ENCODE measurements at places on chromosomes 1 and 21.

- DNase-seq, result no peak
Measured at GRCh38 chr1:68331117-68331865, 99.0 kb upstream of the WLS start.

GRCh38 chr1:31788825-31789256 lies 24.7 kb upstream of the ADGRB2 start:
- peak; percentile 60 for DNase-seq

- DNase-seq, result no peak
Measured at GRCh38 chr1:6859415-6860343, 74.4 kb downstream of the CAMTA1 start.

- no peak for DNase-seq
Measured at GRCh38 chr21:45200031-45200430, 87.7 kb downstream of the POFUT2 start.

GRCh38 chr1:87170931-87171598 lies 157.6 kb upstream of the LMO4 start:
- no peak for DNase-seq

- no peak for DNase-seq
Measured at GRCh38 chr21:26281506-26281905, 110.9 kb upstream of the APP start.

- peak; percentile 79 for DNase-seq
Measured at GRCh38 chr1:173330149-173330951, 123.2 kb upstream of the TNFSF4 start.

DNA sequence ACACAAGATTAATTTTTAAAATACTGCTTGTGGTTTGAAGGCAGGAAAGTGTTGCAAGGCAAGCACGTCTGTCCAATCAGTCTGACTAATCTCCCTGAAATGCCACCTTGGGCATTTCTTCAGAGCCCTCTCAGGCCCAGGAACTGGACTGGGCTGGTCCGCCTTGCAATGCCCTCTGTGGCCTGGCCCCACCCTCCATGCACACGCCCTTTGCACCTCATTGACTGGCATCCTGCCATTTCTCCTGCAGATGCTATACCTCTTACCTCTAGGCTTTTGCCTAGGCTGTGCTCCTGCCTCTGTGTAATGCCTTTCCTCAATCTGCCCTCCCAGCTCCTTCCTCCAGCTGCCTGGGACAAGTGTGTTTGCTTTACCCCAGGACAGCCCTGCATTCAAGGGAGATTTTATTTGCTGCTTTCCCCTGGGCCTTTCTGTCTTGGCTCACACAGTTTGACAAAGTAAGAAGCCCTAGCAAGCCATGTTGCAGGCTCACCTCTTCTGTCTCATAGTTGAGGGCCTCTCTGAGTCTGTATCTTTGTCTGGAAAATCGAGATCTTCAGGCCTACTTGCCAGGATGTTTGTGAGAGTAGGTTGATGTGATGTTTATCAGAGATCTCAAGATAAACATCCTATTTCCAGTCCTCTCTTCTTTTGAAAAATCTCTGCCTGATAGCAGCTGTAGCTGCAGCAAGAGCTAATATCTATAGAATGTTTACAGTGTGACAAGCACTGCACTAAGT lies 149.2 kb upstream of the JUN start:
- DNase-seq, result peak; percentile 9

DNA sequence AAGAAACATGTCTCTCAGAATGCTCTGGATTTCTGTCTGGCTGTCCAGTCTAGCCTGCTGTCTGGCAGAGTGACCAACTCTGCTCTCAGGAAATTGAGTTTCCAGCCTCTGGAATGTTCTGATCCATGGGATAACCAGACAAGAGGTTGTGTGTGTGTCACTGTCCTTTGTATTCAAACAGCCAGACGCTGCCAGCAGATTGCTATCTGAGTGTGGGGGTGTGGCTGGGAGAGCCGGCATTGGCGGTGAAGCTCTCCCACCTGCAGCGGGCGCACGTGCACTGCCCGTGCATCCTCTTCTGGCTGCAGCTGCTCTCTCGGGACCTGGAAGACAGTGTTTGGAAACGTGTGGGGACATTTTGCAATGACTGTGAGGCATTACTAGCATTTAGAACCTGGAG lies 26.1 kb downstream of the PKP1 start:
- DNase-seq, result peak; percentile 52

DNA sequence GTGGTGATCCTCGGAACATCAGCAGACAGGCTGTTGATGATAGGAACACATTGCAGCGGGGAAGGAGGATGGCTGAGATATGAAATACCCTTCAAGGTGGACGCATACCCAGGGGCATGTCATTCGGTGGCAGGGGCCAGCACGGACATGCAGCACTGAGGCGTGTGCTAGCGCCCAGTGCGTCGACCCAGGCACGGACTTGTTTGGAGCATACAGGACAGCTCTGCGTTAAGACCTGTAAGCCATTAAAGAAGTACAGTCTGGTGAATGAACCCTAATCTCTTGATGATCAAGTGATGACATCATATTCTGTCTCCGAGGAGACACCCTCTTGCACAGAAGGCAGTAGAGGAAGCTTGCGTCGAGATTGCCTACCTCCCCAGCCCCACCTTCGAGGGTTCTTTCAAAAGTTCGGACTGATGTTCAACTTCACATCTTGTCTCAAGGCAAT lies 63.6 kb upstream of the KIF26B start:
- no peak for DNase-seq

DNA sequence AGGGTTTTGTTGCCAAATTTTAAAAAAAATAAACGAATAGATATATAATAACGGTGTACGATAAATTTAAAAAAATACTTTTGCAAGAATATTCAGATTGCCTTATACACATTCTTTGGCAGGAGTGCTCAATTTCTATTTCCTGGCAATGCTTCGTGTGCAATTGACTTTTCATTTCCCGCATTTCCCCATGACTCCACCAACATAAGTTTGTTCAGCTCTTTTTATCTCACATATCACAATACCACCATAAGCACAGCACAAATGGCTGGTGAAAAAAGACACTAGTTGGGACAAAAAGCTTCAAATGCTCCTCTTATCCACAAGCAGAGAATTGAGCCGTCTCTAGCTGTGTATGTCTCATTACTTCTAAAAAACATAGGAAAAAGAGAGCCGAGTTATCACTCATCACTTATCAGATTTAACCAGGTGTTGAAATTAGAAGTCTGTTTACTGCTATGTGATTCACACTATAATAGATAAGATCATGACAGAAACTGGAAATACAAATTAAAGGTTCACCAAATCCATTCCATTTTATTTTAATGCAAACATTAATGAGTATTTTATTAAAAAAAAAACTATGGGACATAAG lies 28.9 kb upstream of the RGS1 start:
- no peak for DNase-seq

DNA sequence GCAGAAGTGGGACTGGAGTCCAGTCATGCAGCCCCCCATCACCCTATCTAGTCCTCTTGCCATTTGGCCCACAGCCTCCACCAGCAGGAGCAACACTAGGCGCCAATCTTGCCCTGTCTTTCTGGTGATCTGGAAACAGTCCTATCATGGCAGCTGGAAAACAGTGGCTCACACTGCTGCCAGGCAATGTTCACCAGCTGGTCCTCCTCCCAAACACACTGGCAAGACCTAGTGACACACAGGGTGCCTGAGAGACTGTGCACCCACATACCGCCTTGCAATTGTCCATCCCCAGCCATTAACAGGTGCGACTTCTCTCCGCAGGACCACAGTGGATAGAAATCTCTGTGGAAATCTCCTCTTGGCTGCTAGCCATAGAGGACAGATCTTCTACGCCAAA lies 105.5 kb downstream of the HIVEP3 start:
- no peak for DNase-seq

- no peak for DNase-seq
Measured at GRCh38 chr1:159778266-159778665, 2.5 kb upstream of the DUSP23 start.

- DNase-seq, result no peak
Measured at GRCh38 chr1:197633447-197634078, 141.7 kb downstream of the DENND1B start.

DNA sequence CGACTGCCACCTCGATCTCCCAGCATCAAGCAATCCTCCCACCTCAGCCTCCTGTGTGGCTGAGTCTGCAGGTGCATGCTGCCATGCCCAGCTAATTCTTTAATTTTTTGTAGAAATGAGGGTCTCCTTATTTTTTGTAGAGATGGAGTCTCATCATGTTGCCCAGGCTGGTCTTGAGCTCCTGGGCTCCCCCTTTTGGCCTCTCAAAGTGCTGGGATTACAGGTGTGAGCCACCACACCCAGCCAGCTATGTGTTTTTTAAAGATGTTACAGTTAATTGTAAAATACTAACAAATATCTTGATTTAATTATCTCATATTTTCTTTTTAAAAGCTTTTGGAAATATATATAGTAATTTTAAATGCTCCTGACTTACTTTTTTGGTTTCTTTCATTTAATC lies 181.3 kb upstream of the DMRTA2 start:
- no peak for DNase-seq

- DNase-seq, result no peak
Measured at GRCh38 chr1:188425687-188426086, 1596.9 kb downstream of the PLA2G4A start.

DNA sequence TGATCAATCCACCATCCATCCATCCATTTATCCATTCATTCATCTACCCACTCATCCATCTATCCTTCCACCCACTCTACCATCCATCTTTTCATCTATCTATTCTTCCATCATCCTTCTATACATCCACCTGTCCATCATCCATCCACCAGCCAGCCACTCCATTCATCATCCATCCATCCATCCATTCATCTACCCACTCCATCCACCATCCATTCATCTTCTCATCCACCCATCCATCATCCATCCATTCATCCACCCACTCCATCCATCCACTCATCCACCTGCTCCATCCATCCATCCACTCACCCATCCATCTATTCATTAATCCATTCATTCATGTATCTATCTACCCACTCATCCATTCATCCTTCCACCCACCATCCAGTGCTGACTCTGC lies 127.9 kb upstream of the TMPRSS2 start:
- DNase-seq, result no peak

GRCh38 chr21:43953021-43953420 lies 59.1 kb upstream of the TRAPPC10 start:
- no peak for DNase-seq

GRCh38 chr1:157403608-157404007 lies 148.7 kb downstream of the FCRL5 start:
- DNase-seq, result peak; percentile 9

DNA sequence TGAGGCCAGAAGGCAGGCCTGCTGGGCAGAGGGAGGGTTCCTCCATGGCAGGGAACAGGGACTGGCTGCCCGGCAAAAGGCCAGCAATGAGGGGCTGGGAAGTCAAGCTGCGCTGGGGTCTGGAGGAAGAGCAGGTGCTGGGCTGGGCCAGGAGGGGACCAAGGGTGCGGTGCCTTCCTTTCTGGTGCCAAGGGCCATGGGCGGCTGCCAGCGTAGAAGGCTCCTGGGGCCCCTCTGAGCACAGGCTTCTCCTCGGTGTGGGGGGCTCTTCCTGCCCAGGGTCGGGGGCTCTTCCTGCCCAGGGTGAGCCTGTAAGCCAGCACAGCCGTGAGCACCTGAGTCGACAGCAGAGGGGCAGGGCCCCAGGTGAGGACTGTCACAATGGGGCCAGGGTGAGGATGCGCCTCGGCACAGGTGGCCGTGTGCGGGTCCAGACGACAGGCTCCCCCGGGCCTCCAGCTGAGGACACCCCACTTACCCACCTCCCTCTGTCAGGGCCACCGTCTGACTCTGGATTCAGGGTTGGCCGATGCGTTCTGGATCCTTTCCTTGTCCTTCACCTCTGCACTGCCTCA lies 10.7 kb upstream of the DNMT3L start:
- no peak for DNase-seq

DNA sequence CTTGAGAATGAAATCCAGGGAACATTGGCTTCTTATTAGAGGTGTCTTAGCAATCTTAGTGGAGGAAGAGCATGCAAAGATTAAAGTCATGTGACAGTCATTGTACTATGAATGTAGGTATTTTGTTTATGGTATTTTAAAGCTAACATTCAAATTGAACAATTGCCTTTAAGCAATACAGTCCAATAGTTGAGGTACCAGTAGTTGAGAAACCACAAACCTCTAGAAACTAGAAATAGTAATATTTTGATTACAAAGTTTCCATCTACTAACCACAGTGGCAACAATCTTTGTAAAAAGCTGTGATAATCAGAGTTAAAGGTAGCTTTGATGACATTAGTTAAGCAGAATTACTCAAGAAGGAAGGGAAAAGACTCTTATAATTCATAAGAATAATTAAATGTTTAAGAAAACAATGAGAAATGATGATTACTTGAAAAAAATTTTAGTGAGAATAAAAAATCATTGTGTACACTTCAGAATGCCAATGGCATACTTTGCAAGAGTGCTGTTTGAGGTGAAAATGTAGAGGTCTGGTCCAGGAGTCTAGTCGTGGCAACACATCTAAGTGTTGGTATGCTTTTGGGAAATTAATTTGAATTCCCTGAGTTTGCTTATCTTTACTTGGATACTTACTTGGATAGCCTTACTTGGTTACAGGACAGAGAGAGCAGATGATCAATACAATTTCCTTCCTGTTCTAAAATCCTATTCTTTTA lies 104.9 kb upstream of the PTGFR start:
- DNase-seq, result no peak

- DNase-seq, result no peak
Measured at GRCh38 chr1:43512681-43513080, 18.0 kb upstream of the PTPRF start.

GRCh38 chr1:209546390-209547085 lies 37.0 kb upstream of the CAMK1G start:
- DNase-seq, result no peak

GRCh38 chr21:37886120-37886519 lies 30.1 kb downstream of the KCNJ6 start:
- no peak for DNase-seq

GRCh38 chr21:36104317-36105300 lies 30.3 kb upstream of the CBR3 start:
- DNase-seq, result peak; percentile 46

- DNase-seq, result no peak
Measured at GRCh38 chr1:229230893-229231753, 39.8 kb upstream of the RAB4A start.

GRCh38 chr1:75237316-75237715 lies 103.1 kb downstream of the LHX8 start:
- no peak for DNase-seq

- DNase-seq, result no peak
Measured at GRCh38 chr1:29470087-29470787, 233.9 kb downstream of the PTPRU start.

DNA sequence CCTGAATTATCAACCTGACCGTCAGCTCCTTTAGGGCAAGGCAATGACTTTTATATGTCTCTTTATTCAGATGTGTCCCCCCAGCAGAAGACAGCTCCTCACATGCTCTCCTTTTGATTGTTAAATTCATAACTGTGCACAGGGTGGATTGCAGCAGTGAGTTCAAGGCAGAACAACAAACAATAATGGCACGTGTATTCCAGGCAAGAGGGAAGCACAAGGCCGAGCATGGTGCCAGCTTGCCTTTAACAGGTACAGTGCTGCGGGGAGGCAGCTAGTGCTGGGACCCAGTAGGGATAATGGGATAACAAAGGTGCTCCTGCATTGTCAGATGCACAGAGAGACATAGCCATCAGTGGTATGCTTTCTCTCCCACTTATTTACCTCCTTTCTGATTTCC lies 248.4 kb downstream of the RHOU start:
- no peak for DNase-seq

- DNase-seq, result peak; percentile 13
Measured at GRCh38 chr1:101407505-101408211, 170.8 kb downstream of the S1PR1 start.

- DNase-seq, result no peak
Measured at GRCh38 chr1:100565533-100565932, 27.6 kb downstream of the GPR88 start.

Data from hematopoietic multipotent progenitor cell treated with erythropoietin and hydrocortisone succinate and interleukin-3 and kit ligand, for 8 days (in vitro differentiated cells).